ENCODE measurements at places on chromosomes 1 and 21.

GRCh38 chr1:98306517-98307089 is 354.9 kb upstream of the SNX7 start:
- DNase-seq = no peak

GRCh38 chr1:201288765-201289164 is 5.5 kb downstream of the PKP1 start:
- no peak for DNase-seq

- no peak for DNase-seq
Observed at GRCh38 chr1:150404465-150404864, 40.5 kb downstream of the RPRD2 start.

GRCh38 chr1:237500566-237500965 is 390.2 kb downstream of the ZP4 start:
- DNase-seq = no peak

GRCh38 chr1:226736001-226736907 is 2.8 kb downstream of the ITPKB start:
- no peak for DNase-seq

DNA sequence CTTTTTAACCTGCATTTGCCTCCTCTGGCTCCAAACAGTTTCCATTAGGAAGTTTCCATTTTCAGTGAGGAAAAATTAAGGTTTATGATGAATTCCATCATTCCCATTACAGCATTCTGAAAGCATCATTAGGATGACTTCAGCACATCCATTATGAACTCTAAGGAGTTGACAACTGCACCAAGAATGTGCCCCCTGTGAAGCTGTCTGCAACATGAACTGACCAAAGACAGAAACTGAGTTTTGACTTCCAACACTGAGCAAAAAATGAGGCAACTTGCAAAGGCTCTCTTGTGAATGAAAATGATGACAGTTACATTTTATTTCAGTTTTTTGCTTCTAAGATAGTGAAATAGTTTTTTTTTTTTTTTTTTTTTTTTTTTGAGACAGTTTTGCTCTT is 18.3 kb upstream of the KCNE1 start:
- no peak for DNase-seq

DNA sequence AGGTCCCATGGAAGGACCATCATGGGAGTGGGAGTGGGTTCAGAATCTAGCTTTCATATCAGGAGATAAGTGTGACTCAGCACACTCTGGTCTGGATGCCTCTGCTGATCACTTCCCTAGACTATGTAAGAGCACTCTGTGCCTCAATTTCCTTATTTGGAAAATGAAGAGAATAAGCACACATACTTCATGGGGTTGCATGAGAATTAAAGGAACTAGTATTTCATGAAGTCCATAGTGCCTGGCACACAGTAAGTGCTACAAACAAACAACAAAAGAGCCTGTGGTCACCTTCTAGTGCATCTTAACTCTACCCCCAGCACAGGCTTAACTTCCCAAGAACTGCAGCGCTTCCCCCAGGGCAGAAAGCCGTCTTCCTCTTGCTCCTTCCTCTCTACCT is 9.6 kb upstream of the IL20 start:
- DNase-seq = no peak

DNA sequence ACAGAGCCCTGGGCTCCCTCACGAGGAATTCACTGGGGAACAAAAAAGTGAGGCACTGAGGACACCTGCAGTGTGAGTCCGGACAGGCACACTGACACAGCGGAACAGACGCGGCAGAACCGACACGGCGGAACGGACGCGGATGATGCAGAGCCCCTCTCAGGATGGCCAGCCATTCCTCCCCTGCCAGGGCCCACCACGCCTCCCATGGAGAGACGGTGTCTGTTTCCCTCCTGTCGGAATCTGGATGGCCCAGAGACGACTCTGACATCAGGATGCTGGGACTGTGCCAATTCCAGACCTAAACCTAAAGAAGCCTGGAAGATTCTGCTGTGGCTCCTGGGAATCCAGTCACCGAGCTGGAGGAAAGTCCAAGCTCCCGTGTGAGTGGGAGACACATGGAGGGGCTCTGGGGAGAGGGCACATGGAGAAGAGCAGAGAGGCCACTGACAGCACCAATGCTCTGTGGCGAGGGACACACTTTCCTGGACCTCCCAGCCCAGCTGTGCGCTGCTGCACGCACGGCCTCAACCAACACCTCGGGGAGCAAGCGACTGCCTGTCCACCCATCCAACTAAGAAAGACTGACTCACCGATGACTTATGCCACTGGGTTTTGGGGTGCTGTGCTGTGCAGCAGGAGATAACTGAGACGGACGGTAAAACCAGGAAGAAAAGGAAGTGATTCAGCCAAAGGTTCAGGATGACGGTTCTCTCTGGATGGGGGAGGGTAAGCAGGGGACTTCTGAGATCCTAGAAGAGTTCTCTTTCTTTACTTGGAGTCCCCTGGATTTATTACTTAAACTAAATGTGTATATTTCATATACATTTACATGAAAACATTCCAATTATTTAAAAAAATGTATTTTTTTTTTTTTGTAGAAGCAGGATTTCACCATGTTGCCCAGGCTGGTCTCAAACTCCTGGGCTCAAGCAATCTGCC is 23.3 kb downstream of the ZBTB17 start:
- no peak for DNase-seq
